ENCODE measurements at places on chromosomes 1 and 21. TPM values are rescaled to one million over a fixed set of nuclear protein-coding genes. Genes with fewer than 3 reads are reported as not detected.
A peak's percentile ranks its signal among the peaks of the same experiment; 100 is the strongest.

- no peak for DNase-seq
Measured at GRCh38 chr21:43332861-43333297, 94.1 kb downstream of the SIK1 start.

DNA sequence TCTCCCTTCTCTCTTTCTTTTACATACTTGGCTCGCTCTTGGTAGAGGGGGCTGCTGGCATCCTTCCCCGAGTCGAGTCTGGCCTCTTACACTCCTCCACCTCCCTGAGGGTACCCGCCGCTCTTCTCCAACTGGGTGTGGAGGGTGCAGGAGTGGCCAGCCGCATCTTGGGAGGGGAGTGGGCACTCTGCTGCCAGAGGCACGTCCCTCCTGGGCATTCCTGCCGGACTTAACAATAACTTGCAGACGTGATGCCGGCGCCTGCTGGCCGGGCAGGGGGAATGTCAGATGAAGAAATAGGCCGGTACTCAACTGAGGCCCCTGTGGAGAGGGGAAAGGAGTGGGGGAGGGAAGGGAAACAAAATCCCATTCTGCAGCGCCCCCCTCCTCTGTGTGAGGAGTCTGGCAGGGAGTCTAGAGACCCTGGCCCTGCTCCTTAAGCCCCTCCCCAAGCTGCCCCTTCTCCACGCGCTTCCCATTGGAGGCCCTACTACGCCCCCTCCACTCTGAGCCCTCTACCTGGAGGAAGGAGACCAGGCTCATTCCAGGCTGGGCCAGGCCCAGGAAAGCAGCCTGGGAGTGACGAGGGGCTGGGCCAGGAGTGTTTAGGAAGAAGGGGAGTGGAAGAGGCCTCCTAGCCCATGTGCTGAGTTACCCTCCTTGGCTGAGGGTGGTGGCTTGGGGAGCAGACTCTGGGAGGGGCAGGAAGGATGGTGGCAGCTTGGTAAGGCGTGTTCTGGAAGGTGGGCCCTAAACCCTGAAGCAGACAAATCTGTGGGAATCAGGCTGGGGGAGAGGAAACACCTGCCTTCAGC lies 1.8 kb downstream of the ATP2B4 start:
- DNase-seq, result no peak

DNA sequence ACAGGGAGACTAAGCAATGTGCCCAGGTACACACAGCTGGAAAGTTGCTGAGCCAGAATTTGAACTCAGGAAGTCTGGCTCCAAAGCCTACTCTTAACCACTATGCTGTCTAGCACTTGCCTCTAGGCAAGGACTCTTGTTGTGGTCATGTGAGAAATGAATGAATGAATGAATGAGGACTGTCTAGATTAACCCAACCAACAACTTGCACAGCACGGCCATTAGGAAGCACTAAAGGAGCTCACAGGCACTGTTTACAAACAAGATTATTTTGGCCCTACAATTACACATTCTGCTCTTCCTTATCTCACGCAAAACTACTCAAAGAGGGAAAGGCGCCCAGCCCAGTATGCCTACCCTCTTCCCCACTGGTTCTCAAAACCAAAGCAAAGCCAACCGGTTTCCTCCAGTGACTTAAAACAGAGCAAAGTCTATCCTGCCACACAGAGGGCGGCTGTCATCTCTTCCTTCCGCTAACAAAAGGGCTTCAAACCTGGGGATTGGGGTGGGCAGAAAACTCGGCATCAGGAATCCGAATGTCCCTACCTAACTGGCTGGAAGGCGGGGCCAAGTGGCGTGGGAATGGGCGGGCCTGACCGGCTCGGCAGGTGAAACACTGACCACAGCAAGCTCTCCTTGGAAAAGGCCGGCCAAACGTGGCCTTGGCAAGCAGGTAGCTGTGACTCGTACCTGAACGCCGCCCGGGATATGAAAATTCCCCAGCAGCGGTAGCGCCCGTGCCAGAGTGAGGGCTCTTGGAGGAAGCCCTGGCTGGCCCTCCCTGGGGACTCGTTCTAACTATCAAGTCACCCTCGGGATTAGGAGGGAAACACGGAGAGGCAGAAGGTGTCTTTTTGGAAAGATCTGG lies 948 bp downstream of the STK40 start:
- peak; percentile 38 for DNase-seq

- DNase-seq, result no peak
Measured at GRCh38 chr21:36185523-36185922, 28.9 kb downstream of the DOP1B start.

Gene AGMAT
- total RNA-seq, result 7.8 TPM

Measured in activated T-cell treated with anti-CD3 and anti-CD28 coated beads, Interleukin-2, amount 50 U/mL, for 72 hours (primary cell).